ENCODE measurements at places on chromosomes 11 and 22. TPM values are rescaled to one million over a fixed set of nuclear protein-coding genes. Genes with fewer than 3 reads are reported as not detected.

GRCh38 chr11:69374110-69374945, 80.4 kb downstream of the MYEOV start:
- H3K27ac ChIP-seq, result no peak overlapping the region
- H3K36me3 ChIP-seq, result peaks cover 7% of the 10 kb centered on the region
- H3K27me3 ChIP-seq, result no peaks in the 10 kb centered on the region

GRCh38 chr11:22006901-22007300, 186.0 kb upstream of the ANO5 start:
- no peaks in the 10 kb centered on the region for H3K27me3 ChIP-seq
- H3K4me1 ChIP-seq, result no peaks in the 10 kb centered on the region
- DNase-seq, result no peak
- no peak overlapping the region for H3K4me3 ChIP-seq

GRCh38 chr11:44964526-44965209, 14.0 kb upstream of the TP53I11 start:
- no peaks in the 10 kb centered on the region for H3K27me3 ChIP-seq
- H3K36me3 ChIP-seq, result no peaks in the 10 kb centered on the region
- 0 out of 2 replicates have a peak overlapping the region, but pooled peaks have one; percentile 49 for H3K27ac ChIP-seq
- peaks cover 53% of the 10 kb centered on the region for H3K4me1 ChIP-seq
- H3K4me3 ChIP-seq, result no peak overlapping the region

- H3K36me3 ChIP-seq, result peaks cover 41% of the 10 kb centered on the region
- no peak overlapping the region for H3K4me3 ChIP-seq
- H3K27me3 ChIP-seq, result no peaks in the 10 kb centered on the region
- H3K4me1 ChIP-seq, result peaks cover 5% of the 10 kb centered on the region
Observed at GRCh38 chr22:50218153-50218995, 17.6 kb downstream of the SELENOO start.

- no peak for DNase-seq
- H3K36me3 ChIP-seq, result no peaks in the 10 kb centered on the region
Observed at GRCh38 chr11:128207861-128208321, 379.5 kb downstream of the ETS1 start.

DNA sequence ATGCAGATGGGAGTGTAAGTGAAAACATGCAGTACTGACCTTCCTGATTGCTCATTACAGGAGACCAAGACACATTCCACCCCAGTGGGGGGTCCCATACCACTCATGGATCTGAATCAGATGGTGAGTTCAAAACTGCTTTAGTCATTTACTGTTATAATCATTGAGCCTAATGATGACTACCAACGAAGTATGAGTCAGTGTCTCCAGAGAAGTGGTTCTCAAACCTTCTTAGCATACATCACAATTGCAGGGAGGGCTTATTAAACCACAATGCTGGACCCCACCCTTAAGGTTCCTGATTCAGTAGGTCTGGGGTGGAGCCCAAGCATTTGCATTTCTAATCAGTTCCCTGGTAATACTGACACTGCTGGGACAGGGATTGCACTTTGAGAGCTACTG, 75.8 kb downstream of the CD44 start:
- peak overlapping the region; percentile 91 for H3K27ac ChIP-seq
- H3K27me3 ChIP-seq, result no peaks in the 10 kb centered on the region
- H3K4me3 ChIP-seq, result peak overlapping the region; percentile 9

DNA sequence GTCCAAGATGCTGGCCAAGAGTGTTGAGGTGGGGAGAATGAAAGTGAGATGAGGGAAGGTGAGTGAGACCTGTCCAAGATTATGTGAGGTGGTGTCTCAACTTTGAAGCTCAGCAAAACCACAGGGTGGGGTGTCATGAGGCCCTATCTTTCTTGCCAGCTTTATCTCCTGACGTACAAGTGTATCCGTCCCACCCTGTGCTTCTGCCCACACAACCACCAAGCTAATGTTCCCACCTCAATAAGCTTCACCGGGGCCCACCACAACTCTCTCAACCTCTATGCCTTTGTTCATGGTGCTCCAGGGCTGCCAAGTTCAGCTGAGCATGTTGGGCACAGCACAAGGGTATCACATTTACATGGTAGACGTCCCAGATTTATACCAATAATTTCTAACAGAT, 7.1 kb upstream of the TPST2 start:
- peaks cover 16% of the 10 kb centered on the region for H3K4me1 ChIP-seq
- H3K27me3 ChIP-seq, result peaks cover 14% of the 10 kb centered on the region

GRCh38 chr11:45150301-45150700, 3.9 kb downstream of the PRDM11 start:
- no peaks in the 10 kb centered on the region for H3K36me3 ChIP-seq
- H3K4me3 ChIP-seq, result no peak overlapping the region
- no peak for DNase-seq
- no peak overlapping the region for H3K27ac ChIP-seq
- peaks cover 20% of the 10 kb centered on the region for H3K4me1 ChIP-seq

DNA sequence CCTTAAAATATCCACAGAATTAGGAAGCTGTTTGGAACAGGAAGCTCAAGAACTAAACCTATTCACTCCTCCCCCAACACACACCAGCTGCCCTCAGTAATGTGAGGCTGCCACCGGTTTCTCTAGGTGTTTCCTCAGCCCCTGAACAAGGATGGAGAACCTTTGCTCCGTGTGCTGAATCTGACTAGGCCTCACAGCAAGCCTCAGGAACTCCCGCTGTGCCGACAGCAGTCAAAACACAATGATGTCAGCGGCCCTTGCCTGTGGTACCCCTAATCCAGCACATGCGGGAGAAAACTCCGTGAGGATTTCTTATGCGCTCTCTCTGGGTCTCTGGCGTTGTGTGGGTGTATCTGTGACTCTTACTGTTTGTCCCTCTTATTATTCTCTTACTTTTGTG, 153.3 kb downstream of the EFCAB6 start:
- H3K27me3 ChIP-seq, result no peaks in the 10 kb centered on the region
- H3K4me3 ChIP-seq, result no peak overlapping the region
- DNase-seq, result peak; percentile 50
- H3K36me3 ChIP-seq, result no peaks in the 10 kb centered on the region
- H3K4me1 ChIP-seq, result peaks cover 24% of the 10 kb centered on the region

- H3K27me3 ChIP-seq, result peaks cover 4% of the 10 kb centered on the region
- no peaks in the 10 kb centered on the region for H3K36me3 ChIP-seq
- H3K4me3 ChIP-seq, result no peak overlapping the region
- no peak for DNase-seq
- H3K27ac ChIP-seq, result no peak overlapping the region
- peaks cover 1% of the 10 kb centered on the region for H3K4me1 ChIP-seq
Observed at GRCh38 chr11:112534208-112534607, 273.5 kb upstream of the PLET1 start.

GRCh38 chr22:39240831-39241793, 3.7 kb downstream of the PDGFB start:
- H3K36me3 ChIP-seq, result peaks cover 4% of the 10 kb centered on the region
- no peak for DNase-seq

DNA sequence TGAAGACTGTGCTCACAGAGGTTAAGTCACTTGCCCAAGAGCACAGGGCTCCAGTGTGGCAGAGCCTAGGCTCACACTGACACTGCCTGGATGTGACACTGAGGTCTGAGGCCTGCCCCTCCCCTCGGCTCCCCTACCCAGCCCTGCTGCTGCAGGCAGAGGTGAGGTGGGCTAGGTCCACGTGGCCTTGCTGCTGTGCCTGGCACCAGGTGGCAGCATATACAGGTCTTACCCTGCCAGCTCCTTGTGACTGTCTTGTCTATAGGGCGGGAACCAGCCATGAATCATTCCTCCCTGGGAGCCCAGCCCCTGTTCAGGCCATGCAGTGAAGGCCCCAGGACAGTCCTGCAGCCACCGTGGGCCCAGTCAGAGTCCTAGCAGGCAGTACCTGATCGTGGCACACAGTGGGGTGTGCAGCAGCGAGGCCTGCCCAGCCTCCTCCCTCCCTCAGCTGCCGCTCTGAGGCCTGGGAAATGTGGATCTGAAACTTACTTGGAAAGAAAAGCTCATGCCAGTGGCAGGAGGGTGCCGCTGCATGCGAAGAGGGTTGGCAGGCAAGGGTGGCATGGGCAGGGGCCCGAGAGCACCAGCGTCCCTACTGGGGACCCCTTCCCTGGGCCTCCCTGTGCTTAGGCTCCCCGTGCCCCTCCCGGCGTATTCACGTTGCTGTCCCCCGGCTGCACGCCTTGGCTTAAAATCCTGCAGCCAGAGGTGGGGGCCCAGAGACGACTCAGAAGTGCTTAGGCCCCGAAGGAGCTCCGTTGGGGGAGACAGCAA, 1.2 kb upstream of the CERK start:
- H3K27me3 ChIP-seq, result no peaks in the 10 kb centered on the region
- H3K36me3 ChIP-seq, result no peaks in the 10 kb centered on the region
- no peak overlapping the region for H3K27ac ChIP-seq
- no peak for DNase-seq
- H3K4me3 ChIP-seq, result peak overlapping the region; percentile 65

DNA sequence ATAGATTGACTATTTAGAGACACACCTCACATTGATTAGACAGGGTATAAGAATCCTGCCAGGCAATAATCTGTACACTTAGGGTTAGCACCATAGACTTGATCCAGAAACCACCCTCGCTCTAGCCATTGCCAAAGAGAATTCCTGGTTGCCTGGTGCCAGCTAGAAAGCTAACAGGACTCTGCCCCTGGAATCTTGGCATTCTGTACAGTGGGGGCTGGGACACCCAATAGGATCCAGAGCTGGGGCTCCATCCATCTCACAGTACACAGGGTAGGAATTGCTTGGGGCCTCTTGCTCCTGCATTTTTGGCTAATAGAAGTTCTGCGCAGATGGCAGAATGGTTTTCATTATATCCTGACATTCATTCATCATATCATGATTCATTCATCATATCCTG, 3.0 kb upstream of the APLNR start:
- DNase-seq, result no peak
- H3K4me3 ChIP-seq, result no peak overlapping the region
- no peak overlapping the region for H3K27ac ChIP-seq
- H3K36me3 ChIP-seq, result no peaks in the 10 kb centered on the region

- DNase-seq, result peak; percentile 58
- H3K27me3 ChIP-seq, result peaks cover 12% of the 10 kb centered on the region
- H3K27ac ChIP-seq, result no peak overlapping the region
- no peak overlapping the region for H3K4me3 ChIP-seq
Observed at GRCh38 chr11:62295504-62295903, 3.4 kb downstream of the SCGB1D4 start.

DNA sequence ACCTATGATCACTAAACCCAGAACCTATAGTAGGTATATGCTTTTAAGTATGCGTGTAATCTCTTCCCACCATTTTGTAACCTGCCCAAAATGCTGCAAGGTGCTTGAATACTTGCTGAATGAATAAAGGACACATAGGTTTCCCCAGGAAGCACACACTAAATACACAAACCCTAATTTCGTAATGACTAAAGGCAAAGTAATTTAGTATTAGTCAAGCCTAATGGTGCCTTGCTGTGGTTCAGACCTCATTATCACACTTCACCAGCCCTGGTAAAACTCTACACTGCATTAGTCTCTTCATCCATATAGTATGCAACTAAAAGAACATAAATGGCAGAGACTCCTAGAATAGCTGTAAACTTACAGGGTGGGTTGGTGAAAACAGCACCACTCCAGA, 289.0 kb upstream of the PITPNB start:
- H3K4me1 ChIP-seq, result peaks cover 15% of the 10 kb centered on the region
- H3K27me3 ChIP-seq, result peaks cover 51% of the 10 kb centered on the region
- no peak overlapping the region for H3K4me3 ChIP-seq
- peaks cover 4% of the 10 kb centered on the region for H3K36me3 ChIP-seq

DNA sequence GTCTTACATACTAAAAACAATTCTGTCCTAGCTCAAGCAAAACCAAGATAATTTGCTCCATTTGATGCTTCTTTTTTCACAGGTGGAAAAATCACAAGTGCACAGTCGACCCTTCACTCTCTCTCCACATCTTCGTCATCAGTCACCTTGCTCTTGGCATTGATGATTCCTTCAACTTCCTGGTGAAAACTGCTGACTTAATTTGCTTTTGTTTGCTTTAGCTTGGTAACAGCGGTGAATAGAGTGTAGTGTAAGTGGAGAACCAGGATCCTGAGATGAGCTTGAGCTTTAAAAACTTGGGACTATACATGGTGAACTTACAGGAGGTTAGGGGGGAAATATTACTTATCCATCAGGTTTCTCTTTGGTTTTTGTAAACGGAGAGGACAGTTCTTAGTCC, 331.1 kb upstream of the ARHGAP42 start:
- H3K27me3 ChIP-seq, result no peaks in the 10 kb centered on the region
- H3K27ac ChIP-seq, result 0 out of 2 replicates have a peak overlapping the region, but pooled peaks have one; percentile 13
- H3K36me3 ChIP-seq, result no peaks in the 10 kb centered on the region
- peaks cover 5% of the 10 kb centered on the region for H3K4me1 ChIP-seq
- H3K4me3 ChIP-seq, result no peak overlapping the region
- no peak for DNase-seq

- no peaks in the 10 kb centered on the region for H3K36me3 ChIP-seq
- no peak for DNase-seq
- no peak overlapping the region for H3K4me3 ChIP-seq
Observed at GRCh38 chr22:50314455-50315288, 7.2 kb upstream of the PLXNB2 start.

DNA sequence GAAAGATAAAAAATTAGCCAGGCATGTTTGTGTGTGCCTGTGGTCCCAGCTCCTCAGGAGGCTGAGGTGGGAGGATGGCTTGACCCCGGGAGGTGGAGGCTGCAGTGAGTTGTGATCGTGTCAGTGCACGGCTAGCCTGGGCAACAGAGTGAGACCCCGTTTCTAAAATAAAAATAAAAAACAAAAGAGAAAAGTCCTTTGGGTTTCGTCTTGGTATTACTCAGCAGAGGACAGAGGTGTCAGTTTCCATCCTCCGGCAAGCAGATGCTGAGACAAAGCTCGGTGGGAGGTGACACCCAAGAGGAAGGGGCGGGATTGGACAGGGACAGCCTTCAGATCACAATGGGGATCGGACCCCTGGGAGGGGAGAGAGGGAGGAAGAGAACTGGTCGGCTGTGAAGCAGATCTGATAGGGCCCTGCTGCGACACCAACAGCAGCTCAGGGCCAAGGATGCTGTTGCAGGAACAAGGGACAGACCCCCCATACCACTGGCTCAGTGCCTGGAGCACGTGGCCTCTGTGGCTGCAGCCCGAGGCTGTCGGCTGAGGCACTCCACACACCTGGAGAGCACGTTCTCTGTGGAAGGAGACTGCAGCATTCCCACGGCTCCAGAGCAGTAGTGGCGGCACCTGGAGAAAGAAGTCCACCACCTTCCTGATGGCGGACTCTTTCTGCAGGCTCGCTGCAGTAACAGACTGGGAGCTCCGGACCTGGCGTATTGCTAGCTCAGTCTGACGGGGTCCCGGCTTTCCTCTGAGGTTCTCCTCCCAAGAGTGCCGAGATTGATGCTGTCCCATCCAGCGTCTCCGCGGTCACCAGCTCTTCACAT, 5.2 kb upstream of the BID start:
- H3K4me3 ChIP-seq, result no peak overlapping the region
- peaks cover 23% of the 10 kb centered on the region for H3K4me1 ChIP-seq
- H3K27me3 ChIP-seq, result peaks cover 5% of the 10 kb centered on the region
- no peaks in the 10 kb centered on the region for H3K36me3 ChIP-seq
- no peak overlapping the region for H3K27ac ChIP-seq
- no peak for DNase-seq

The TEAD1 gene
- total RNA-seq, result 79.9 TPM

The OR5B2 gene
- not detected for total RNA-seq

The SEC14L2 gene
- total RNA-seq, result 3.9 TPM

The ACCSL gene
- total RNA-seq, result not detected

The MS4A4E gene
- not detected for total RNA-seq

The SYCE3 gene
- total RNA-seq, result 0.46 TPM

The SCO2 gene
- total RNA-seq, result 1.5 TPM

The CLTCL1 gene
- 15.5 TPM for total RNA-seq

Data from WTC11 (cell line).